ENCODE measurements at places on chromosomes 5 and 9.
A peak's percentile ranks its signal among the peaks of the same experiment; 100 is the strongest.

- no peak for DNase-seq
Observed at GRCh38 chr5:168291964-168292785, 730 bp downstream of the WWC1 start.

DNA sequence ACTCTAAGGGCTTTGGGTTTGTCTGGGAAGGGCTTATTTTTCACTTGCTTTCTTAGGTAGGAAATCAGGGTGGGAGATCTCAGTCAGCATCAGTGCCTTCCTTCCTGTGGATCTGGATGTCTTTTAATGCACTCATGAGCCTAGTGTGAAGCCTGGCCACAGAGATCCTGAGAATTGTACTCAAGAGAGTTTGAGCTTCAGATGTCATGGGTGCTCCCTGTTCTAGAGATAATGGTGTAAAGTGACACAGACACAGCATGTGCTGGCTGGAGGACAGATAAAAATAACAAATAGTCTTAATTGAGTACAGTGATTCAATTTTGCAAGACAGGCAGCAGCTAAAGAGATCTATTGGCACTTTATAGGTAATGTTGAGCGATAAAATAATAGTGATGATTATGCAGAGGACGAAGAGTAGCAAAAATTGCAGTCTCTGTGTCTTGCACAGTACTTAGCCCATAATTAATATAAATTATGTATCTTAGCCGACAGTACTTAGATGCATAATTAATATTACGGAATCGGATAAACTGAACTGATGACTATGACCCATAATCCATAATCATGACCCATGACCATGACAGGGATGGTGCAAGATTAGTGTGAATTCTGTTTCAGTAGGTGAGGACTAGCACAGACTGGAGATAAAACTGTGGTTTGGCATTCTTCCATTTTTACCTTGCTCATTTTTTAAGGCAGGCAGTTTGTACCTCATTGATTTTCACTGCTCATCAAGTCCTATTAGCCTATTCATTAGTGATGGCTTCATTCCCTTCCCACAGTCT lies 408.7 kb upstream of the PIK3R1 start:
- no peak for DNase-seq

DNA sequence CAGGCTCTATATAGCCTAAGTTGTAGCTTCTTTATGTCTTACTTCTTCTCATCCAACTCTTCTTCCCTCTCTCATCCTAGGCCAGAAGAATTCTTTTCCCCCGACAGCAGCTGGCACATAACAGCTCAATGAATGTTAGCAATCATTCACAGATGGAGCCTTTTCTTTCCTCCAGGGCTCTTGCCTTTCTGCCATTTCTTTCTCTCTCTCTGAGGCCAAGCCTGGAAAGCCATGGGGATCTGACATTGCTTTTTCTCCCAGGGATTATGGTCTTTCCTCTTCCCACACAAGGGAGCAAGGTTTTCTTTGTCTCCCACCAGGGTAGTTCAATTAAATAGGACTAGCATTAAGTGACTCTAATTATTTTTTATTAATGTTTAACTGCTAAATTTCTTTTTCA lies 20.5 kb downstream of the SMIM15 start:
- no peak for DNase-seq

DNA sequence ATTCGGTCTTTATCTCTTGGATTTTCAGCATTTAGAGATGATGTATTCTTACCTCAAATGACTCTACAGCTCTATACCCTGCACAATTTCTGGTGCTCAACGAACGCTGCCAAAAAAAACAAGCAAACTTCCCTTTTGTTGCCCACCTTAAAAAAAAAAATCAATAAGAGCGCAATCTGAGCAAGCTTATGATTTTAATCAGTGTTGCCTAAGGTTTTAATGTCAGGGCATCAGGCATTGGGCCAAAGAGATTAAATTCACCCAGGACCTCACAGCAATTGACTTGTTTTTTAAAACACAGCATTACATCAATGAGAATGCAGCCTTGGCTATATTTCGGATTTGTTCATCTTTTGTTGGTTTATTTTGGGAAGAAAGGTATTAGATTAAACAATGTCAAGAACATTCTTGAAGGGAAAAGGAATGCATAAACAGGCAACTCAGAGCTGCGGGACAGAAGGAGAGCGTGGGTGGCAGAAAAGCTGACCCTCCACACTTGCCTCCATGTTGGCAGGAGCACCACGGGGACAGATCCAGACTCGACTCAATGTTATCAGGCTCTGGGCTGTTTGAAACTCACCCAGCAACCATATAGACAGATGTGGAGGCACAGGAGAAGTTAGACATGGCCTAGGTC lies 127.5 kb upstream of the DAPK1 start:
- DNase-seq, result no peak

DNA sequence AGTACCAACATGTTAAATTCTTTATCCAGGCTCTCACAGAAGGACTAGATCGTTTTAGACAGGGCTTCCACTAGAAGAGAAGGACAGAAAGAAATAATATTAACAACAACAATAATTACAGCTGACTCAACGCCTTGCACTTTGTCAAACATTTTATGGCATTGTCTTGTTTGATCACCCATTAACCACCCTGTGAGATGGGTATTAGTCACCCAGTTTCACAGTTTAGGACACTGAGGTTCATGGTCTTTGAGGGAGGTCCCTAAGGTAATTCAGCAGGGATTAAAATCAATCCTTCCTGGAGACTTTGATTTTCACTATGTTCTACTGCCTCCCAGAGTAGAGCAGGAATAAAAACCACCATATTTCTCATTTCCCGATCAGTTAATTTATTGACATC lies 51.4 kb upstream of the BNC2 start:
- no peak for DNase-seq

DNA sequence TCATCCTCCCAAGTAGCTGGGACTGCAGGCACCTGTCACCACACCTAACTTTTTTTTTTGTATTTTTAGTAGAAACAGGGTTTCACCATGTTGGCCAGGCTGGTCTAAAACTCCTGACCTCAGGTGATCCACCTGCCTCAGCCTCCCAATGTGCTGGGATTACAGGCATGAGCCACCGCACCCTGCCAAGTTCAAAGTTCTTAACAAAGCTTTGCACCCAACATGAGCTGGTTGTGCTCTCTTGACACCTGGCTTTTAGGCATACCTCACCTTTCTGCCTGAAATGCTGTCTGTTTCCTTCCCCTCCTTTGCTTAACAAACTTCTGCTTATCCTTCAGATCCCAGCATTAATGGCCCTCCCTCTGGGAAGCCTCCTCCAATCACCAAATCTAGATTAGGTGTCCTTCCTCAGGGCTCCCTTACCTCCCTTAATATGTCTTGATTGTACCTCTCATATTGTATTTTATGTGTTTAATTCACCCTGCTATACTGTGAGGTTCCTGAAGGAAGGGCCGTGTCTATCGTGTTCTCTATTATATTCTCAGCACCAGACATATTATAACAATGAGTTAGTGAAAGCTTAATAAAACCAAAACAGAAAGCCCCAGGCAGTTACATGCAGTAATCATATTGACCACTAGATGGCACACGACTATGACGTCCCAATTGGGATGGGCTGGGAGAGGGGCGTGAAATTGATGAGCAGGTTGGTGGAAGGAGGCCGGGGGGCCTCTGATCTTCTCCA lies 62.9 kb upstream of the PPARGC1B start:
- peak; percentile 33 for DNase-seq

DNA sequence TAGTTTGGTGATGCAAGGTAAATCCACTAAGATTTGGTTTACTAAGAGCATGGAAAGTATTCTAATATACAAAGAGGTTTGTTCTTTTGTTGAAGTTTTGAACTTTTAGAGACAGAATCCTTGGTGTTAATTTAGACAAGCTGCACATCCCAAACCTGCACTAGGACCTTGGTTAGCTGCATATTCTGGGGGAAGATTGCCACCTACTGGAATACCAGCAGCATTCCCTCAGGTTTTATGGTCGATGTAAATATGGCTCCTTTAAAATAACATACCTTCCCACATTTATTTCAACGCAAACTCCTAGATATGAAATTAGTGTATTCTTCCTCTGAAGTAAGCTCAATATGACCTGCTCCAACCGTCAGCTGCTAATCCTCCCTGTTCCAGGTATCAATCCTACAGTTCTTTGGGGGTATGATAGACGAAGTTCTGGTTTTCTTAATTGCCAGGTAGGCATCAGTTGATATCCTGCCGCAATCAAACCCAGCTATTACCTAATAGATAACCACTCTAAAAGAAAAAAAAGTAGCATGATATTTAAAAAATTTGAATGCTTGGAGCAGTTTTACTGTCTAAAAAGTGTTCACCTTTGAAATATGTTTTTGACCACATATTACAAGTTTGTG lies 624.1 kb downstream of the ISL1 start:
- peak; percentile 21 for DNase-seq

DNA sequence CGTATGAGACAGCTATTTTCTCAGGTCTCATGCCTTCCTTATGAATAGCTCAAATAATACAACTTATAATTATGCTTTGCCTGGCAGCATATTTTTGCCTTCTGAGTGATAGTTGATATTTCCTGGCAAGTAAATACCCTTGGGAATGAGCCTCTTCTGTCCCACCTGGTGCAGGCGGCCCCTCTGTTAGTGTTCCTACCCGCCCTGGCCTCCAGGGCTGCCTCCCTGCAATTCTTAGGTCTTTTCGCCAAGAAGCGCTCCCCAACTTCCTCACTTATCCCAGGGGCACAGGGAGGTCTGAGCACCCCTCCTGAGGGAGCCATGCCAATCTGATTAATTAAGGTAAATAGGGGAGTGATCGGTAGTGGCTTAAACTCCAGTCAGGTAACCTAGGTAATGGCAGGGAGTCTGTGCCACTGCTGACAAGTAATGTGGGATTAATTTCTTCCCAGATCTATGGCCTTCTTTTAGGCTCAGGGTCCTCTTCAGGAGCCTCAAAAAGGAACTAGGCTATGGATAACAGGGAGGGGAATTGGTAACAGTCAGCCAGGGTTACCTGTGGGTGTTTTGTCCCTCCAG lies 81.5 kb downstream of the GALNT10 start:
- no peak for DNase-seq

GRCh38 chr5:113487781-113488644 lies at the start of gene MCC:
MCC (minus strand) TSS chr5:113488453.
- no peak for DNase-seq

- DNase-seq, result peak; percentile 14
Observed at GRCh38 chr5:109691996-109692395, 2.3 kb downstream of the MAN2A1 start.

DNA sequence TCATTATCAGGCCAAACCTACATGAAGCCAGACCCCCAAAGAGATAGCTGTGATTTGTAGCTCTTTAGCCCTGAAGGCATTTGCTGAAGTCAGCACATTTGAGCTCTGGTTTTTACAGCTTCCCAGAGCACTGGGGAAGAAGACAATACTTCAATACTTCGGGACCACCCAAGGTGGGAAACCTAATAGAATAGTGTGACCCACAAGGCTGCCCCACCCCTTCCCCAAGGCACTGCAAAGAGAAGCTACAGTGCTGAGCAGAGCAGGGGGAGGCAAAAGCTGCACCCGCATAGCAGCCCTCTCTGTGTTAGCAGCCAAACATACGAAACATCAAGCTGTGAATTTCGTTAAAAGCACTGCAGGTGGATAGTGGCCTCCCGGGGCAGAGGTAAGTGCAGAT lies 87.3 kb downstream of the HSD17B3 start:
- no peak for DNase-seq

DNA sequence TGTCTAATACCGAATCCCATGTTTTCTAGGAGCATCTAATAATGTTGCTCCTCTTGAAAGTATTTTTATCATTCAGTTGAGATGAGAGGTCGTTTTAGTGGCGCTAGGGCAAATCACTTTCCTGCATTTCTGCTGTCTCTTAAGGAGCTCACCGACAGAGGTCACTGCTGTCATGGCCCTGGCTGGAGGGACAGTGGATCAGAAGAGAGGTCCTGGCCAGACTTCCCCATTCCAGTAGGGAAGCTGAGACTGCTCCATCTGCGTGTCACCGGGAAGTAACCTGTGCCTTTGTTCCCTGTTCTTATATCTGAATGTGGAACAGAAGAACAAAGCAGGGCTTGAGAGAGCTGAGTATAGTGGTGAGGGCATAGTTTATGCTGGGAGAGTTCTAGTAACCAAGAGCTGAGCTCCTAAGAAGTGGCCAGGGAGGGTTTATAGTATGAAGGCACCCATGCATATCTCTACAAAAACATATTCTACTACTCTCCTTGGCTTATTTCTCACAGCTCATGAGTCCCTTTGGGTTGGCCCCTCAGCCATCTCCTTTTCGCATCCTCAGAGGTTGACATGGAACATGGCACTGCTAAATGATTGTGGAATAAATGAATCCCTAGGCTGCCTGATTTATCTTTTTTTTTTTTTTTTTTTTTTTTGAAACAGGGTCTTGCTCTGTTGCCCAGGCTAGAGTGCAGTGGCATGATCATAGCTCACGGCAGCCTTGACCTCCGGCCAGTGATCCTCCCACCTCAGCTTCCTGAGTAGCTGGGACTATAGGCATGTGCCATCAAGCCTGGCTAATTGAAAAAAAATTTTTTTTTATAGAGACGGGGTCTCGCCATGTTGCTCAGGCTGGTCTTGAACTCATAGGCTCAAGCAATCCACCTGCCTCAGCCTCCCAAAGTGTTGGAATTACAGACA lies 27.2 kb downstream of the ATP6V0E1 start:
- no peak for DNase-seq

- peak; percentile 37 for DNase-seq
Observed at GRCh38 chr5:163506726-163507125, 1.3 kb downstream of the MAT2B start.

- no peak for DNase-seq
Observed at GRCh38 chr5:124736805-124737188, 9.6 kb downstream of the ZNF608 start.

- DNase-seq, result no peak
Observed at GRCh38 chr5:87788416-87788815, 375.7 kb upstream of the CCNH start.

GRCh38 chr9:124022201-124023121 lies 10.9 kb downstream of the LHX2 start:
- no peak for DNase-seq

GRCh38 chr9:82903503-82903902 lies 159.4 kb downstream of the RASEF start:
- DNase-seq, result no peak

- no peak for DNase-seq
Observed at GRCh38 chr9:29644514-29644913, 2071.2 kb upstream of the C9orf72 start.

- DNase-seq, result no peak
Observed at GRCh38 chr9:38313421-38313820, 79.1 kb upstream of the ALDH1B1 start.

- no peak for DNase-seq
Observed at GRCh38 chr9:131027048-131027871, 18.3 kb downstream of the LAMC3 start.

- DNase-seq, result no peak
Observed at GRCh38 chr9:118652258-118652657, 717.0 kb downstream of the BRINP1 start.
